ENCODE measurements at places on chromosomes 4 and X.

GRCh38 chr4:31655328-31655727 lies 935.2 kb downstream of the PCDH7 start:
- DNase-seq: no peak

- no peak for DNase-seq
These were observed 122.7 kb upstream of the CBR4 start for GRCh38 chr4:169132561-169133305.

DNA sequence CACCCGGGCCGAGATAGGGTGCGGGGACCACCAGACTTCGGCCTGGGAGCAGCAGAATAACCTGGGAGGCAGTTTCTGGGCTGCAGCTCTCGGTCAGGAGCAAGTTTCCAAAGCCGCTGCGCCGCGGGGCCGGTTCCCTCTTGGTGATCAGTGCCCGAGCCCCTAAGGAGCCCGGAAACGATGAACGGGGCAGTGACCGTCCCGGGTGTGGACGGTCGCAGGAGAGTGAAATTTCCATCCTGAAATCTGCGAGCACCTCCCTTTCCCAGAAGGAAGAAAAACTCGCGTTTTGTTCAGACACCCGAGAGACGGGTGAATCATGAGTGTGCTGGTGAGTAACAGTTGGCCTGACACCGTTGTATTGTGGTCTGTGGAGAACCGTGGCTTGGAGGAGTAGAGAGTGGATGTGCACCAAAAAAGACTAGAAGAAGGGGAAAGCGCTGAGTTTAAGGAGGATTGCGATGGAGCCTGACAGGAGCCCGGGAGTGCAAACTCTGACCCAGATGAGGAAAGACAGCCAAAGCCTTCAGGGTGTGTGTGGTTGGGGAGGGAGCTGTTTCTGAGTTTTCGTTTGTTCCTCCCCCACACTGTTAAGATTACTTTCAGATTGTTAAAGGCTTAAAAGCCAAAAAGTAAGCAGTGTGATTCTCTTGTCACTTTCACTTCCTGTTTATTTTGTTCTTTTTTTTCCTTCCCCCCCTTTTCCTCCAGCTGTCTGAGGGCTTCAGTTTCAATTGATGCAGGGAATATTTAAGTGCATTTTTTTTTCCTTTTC lies 828 bp downstream of the MCUB start:
- DNase-seq: no peak

DNA sequence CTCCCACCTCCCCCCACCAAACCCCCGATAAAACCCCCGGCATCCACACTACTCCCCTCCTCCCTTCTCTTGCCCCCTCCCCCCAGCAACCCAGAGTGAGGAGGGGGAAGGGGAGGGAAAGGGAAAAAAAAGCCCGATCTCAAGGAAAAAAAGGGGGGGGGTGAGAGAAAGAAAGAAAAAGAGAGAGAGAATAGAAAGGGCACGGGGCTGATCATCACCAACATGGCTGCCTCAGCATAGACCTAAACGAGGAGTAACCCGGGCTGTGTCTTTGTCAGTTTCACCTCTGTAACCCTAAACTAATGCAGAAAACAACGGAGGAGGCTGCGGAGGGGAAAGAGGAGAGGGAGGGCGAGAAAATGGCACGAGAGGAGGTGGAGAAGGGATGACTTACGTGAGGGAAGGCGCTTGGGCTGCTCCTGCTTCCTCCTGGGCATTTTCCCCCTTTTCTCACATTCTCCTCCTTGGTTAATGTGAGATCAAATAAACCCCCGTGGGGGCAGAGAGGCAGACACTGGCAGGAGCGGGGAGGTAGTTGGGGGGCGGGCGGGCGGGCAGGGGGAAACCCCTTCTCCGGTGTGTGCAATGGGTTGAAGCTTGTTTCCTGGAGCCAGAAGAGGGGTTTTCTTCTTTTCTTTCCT lies 532 bp downstream of the ZNF827 start:
- no peak for DNase-seq

DNA sequence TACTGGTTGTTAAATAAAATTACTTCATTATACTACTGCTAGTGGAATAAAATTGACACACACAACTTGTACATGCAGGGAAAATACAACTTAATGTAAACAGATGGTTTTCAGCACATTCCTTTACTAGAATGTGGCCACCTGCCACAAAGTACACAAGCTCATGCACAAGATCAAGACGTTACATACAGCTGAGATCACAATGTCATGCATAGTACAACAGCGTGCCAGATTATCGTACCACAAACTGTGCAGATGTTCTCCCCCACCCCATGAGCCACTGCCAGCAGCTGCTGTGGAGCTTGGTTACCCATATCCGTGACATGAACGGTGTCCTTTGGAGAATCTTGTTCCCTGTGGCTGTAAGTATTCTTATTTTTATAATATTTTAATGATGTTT lies 27.7 kb downstream of the FBXO8 start:
- no peak for DNase-seq

GRCh38 chr4:86916392-86916791 lies 18.4 kb upstream of the AFF1 start:
- DNase-seq: no peak

GRCh38 chr4:118226311-118227010 lies 126.3 kb downstream of the PRSS12 start:
- DNase-seq: no peak

DNA sequence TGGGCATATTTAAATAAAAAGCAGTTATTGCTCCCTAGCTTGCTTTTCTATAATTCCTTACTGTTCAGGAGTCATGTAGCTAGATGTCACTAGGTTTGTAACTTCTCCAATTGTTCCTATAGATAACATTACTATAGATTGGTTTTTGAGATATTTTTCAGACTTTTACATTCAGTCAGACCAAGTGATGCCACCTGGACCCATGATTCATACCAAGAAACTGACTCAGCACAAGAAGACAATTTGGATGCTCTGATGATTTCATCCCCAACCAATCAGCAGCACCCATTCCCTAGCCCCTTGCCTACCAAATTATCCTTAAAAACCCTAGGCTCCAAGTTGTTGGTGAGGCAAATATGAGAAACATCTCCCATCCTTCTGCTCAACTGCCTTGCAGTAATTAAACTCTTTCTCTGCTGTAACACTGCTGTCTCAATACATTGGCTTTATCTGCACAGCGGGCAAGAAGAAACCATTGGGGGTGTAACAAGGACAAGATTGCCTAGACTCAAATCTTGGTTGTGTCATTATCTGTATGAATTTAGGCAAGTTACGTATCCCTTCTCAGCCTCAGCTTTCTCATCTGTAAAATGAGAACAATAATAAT lies 11.8 kb upstream of the NEIL3 start:
- DNase-seq: no peak

- no peak for DNase-seq
These were observed 4.8 kb upstream of the IQSEC2 start for GRCh38 chrX:53286171-53286570.

- no peak for DNase-seq
These were observed 896.5 kb upstream of the PABPC4L start for GRCh38 chr4:135098061-135098460.

GRCh38 chr4:71445811-71446210 lies 107.0 kb downstream of the SLC4A4 start:
- no peak for DNase-seq

GRCh38 chrX:9919632-9920172 lies 47.5 kb upstream of the CLDN34 start:
- no peak for DNase-seq

DNA sequence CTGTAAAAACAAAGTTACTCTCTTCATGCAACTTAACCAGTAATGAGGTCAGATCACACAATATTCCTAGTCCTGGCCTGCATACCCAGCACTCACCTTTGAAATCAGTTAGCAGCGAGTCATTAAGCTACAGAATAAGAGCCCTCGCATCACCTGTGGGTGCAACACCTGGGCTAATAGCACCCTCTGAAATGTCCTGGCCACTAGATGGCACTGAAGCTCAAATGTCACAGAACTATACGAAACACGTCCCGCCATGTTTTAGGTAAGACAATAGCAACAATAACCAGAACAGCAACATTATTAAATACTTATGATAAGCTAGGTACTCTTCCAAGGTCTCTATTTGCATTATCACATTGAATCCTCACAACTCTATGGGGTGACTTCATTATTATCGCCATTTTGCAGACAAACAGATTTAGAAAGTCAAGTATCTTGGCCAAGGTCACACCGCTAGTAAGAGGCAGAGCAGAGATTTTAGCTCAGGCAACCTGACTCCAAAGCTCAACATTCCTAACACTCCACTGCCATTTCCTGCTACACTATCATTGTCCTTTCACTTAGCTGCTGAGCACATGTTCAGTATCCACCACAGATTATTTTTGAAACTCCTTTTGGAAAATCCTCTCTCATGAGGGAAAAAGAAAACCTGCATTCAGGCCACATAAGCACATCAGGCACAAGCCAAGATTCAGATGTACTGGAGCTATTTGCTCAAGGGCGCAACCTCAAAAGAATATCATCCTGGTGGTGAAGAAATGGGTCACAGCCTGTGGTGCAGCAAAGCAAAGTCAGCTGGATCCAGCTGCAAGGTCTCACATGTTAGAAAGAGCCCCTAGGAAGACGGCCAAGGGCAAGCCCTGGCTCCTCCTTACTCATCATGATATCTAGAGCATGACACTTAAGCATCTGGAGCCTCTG lies 59.5 kb upstream of the KDR start:
- no peak for DNase-seq

GRCh38 chr4:138734746-138735145 lies 280.8 kb upstream of the NOCT start:
- no peak for DNase-seq

Measured in GDM1 (cell line).